ENCODE measurements at places on chromosomes 7 and 10.
A peak's percentile ranks its signal among the peaks of the same experiment; 100 is the strongest.

GRCh38 chr7:41045556-41046123 is 657.2 kb downstream of the INHBA start:
- no peaks in the 10 kb centered on the region for H3K4me1 ChIP-seq
- H3K36me3 ChIP-seq: no peaks in the 10 kb centered on the region
- no peak overlapping the region for H3K27ac ChIP-seq
- no peak overlapping the region for H3K4me3 ChIP-seq
- no peak for DNase-seq

DNA sequence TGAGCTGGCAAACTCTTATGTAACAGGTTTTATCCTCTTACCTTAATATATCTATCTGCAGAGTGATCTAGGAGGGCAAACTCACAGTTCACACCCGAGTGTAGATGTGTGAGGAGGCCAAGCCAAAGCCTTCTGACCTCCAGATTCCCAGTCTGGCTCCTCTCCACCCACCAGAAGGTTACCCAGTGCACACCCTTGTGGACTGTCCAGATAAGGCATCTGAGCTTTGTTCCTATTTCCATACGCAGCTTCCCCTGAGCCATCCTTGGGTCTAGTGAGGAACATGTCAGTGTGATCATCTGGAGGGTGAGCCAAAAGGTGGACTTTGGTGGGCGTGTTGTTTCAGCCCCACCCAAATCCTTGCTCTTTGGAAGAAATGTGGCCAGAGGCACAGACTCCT is 203.0 kb upstream of the MEOX2 start:
- no peaks in the 10 kb centered on the region for H3K27me3 ChIP-seq
- no peak overlapping the region for H3K27ac ChIP-seq
- no peaks in the 10 kb centered on the region for H3K4me1 ChIP-seq
- H3K4me3 ChIP-seq: no peak overlapping the region
- no peak for DNase-seq
- no peaks in the 10 kb centered on the region for H3K36me3 ChIP-seq

- no peak for DNase-seq
- H3K27me3 ChIP-seq: no peaks in the 10 kb centered on the region
- peaks cover 1% of the 10 kb centered on the region for H3K4me1 ChIP-seq
Measured at GRCh38 chr10:49643241-49644034, 29.6 kb downstream of the CHAT start.

- H3K36me3 ChIP-seq: no peaks in the 10 kb centered on the region
- H3K4me3 ChIP-seq: no peak overlapping the region
- H3K4me1 ChIP-seq: no peaks in the 10 kb centered on the region
- no peak for DNase-seq
Measured at GRCh38 chr7:116089293-116089692, 58.7 kb upstream of the TFEC start.

DNA sequence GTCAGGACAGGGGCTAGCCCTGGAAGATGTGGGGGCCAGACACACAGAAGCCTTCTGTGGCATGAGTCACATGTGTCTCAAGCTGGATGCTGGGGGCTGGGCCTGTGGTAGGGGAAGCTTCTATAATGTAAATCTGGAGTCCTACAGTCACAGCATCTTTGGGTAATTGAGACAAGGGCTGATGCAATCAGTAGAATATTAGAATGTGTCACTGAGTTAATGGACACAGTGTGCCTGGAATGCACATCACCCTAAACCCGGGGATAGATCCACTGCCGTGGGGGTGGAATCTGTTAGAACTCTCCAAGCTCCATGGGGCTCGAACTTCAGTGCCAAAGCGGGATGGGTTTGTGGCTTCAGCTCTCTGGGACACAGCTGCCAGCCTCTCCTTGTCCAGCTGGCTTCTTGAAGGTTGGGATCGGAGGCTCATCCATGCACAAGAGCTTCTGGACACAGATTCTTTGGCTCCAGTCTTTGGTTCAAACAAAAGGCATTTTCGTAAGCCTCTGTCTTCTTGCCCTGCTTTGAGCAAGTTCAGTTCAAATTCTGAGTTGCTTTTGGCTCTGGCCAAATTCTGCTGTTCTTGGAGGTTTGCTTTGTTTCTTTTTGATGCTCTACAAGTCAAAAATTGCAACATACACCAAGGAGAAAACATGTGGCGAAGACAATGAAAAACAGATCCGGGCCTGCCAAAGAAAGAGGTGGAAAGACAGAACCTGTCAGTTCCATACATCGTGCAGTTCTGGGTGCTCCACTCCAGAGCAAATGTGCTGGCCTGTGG is 194.8 kb upstream of the ZNF32 start:
- H3K36me3 ChIP-seq: no peaks in the 10 kb centered on the region
- no peak overlapping the region for H3K4me3 ChIP-seq
- no peak overlapping the region for H3K27ac ChIP-seq
- H3K27me3 ChIP-seq: no peaks in the 10 kb centered on the region
- DNase-seq: no peak

GRCh38 chr10:72037266-72037665 is 51.1 kb downstream of the SPOCK2 start:
- no peaks in the 10 kb centered on the region for H3K27me3 ChIP-seq
- peak overlapping the region; percentile 18 for H3K27ac ChIP-seq
- H3K4me1 ChIP-seq: peaks cover 22% of the 10 kb centered on the region
- H3K4me3 ChIP-seq: no peak overlapping the region

DNA sequence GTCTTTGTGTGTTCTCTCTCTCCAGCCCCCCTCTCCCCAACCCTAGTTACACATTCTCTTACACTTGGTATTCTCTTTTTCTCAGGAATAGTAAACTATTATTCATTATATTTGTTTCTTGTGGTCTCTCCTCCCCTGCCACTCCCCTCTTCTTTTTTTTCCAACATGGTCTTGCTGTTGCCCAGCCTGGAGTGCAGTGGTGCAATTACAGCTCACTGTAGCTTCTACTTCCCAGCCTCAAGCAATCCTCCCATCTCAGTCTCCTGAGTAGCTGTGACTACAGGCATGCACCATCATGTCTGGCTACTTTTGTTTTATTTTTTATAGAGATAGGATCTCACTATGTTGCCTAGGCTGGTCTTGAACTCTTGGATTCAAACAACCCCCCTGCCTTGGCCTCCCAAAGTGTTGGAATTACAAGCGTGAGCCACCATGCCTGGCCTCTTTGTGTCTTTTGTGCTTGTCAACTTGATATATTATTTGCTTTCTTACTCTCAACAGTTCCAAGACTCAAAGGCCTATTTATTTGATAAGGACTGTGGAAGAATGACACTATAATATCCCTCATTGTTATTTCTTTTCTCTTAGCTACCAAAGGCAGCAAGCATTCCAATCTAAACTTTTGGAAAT is 66.9 kb downstream of the MLLT10 start:
- H3K36me3 ChIP-seq: peaks cover 35% of the 10 kb centered on the region
- no peaks in the 10 kb centered on the region for H3K4me1 ChIP-seq
- DNase-seq: no peak
- no peak overlapping the region for H3K4me3 ChIP-seq
